ENCODE measurements at places on chromosomes 12 and 14. TPM values are rescaled to one million over a fixed set of nuclear protein-coding genes. Genes with fewer than 3 reads are reported as not detected.

Gene VRTN
- total RNA-seq = not detected

Gene FAM222A
- total RNA-seq = 0.80 TPM

Gene GLT1D1
- total RNA-seq = 0.11 TPM

Gene TOGARAM1
- 15.4 TPM for total RNA-seq

Gene TEX52
- total RNA-seq = not detected

Gene KCNC2
- total RNA-seq = not detected

Gene AVPR1A
- total RNA-seq = 0.05 TPM

Gene KRT2
- 0.29 TPM for total RNA-seq

Gene TMX1
- total RNA-seq = 23.1 TPM

Gene RND1
- 13.5 TPM for total RNA-seq

Gene DAO
- total RNA-seq = not detected

Gene KRT75
- total RNA-seq = not detected

Gene TCL1B
- total RNA-seq = not detected

Gene B3GNT4
- total RNA-seq = 0.54 TPM

- no peak for DNase-seq
Observed at GRCh38 chr12:56998981-56999380, 7.4 kb downstream of the ZBTB39 start.

DNA sequence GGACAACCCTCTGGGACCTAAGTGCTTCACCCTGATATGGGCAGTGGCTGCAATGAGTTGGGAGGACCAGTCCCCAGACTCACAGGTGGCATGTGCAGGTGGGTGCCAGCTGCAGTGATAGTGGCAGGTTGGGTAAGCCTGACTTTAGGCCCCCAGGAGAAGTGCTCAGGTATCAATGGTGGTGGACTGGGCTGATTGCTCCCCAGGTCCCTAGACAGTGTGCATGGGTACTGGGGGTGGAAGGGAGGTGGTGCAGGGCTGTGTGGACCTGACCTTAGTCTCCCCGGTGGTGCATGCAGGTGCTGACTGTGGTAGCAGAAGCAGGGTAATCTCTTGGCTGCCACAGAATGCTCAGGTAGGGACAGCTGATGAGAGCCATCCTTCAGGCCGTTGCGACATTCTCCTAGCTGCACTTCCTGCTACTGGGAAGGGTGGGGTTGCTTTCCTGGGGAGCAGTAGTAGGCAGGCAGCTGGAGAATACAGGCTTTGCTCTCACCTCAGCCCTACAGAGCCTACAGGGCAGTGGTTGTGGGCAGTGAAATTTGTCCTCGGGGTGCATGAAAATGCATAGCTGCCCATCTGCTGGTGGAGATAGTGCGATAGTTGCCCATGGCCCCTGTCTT is 33.3 kb upstream of the CCND2 start:
- no peak for DNase-seq

- DNase-seq = no peak
Observed at GRCh38 chr12:25276199-25276937, 25.6 kb upstream of the KRAS start.

- DNase-seq = no peak
Observed at GRCh38 chr12:12171991-12172511, 94.8 kb downstream of the LRP6 start.

DNA sequence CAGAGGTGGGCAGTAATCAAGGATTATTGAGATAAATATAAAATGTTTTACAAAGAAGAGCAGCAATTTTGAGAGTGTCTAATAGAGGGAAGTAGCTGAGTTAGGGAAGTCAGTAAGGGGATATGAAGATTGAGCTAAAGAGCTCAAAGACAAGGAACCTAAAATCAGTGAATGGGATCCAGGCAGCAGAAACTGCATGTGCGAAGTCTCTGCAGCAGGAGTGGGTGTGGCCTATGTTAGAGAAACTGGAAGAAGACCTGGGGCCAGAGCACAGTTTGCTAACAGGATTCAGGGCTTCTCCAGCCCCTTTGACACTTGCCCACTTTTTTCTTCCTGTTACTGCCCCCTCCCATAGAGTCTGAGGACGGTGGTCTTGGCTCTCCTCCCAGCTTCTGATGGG is 36.3 kb upstream of the PLXNC1 start:
- DNase-seq = no peak

- DNase-seq = no peak
Observed at GRCh38 chr14:36055052-36055378, 121.5 kb downstream of the PTCSC3 start.

DNA sequence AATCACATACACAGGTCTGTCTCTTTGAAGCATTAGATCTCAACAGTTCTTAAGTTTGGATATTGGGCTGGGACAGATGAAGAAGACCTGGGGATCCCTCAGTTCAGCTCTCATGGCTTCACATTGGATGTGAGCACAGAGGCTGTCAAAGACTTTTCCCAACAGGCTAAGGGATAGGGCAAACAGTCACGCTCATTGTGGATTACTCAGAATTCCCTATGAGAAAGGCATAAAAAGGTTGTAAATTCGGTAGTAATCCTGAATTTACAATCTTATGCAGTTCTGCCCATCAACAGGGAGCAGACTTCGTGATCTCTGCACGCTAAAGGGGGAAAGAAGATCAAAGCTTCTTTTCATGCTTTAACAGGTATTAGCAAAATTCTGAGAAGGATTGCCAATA is 448.4 kb downstream of the DAD1 start:
- DNase-seq = no peak

GRCh38 chr12:94965982-94966630 is 37.4 kb downstream of the NDUFA12 start:
- no peak for DNase-seq

GRCh38 chr12:3150931-3151835 is 74.0 kb downstream of the TSPAN9 start:
- no peak for DNase-seq

GRCh38 chr14:100321473-100322137 is 1.5 kb upstream of the SLC25A47 start:
- no peak for DNase-seq

DNA sequence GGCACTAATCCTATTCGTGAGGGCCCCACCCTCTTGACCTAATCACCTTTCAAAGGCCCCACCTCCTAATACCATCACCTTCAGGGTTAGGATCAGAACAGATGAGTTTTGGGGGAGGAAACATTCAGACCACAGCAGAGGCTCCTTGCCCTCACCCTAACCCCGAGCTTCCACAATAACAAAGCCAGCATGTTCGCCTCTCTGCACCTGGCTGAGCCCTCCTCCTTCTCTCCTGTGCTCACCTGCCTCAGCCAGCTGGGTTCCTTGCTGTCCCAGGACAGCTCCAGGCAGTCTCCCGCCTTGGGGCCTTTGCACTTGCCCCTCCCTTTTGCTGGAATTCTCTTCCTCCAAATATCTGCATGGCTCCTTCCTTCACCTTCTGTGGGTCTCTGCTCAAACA is 9.7 kb upstream of the RAN start:
- no peak for DNase-seq

DNA sequence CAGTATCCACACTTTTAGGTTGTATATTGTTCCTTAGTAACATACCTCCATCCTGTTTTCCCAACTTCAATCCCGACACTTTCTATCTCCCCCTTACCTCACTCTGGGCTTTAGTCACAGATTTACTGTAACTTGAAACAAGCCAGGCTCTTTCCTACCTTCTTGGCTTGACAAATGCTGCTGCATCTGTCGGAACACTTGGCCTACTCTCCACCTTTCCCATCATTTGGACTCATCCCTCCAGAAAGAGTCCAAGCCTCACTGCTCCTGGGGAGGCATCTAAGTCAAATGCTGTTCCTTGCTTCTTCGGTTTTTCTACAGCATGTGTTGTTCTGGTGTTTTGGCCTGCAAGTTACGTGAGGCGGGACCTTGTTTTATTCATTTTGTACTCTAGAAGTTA is 142.4 kb downstream of the DACT1 start:
- DNase-seq = no peak

GRCh38 chr12:6355491-6356373 is 13.9 kb upstream of the TNFRSF1A start:
- DNase-seq = no peak

DNA sequence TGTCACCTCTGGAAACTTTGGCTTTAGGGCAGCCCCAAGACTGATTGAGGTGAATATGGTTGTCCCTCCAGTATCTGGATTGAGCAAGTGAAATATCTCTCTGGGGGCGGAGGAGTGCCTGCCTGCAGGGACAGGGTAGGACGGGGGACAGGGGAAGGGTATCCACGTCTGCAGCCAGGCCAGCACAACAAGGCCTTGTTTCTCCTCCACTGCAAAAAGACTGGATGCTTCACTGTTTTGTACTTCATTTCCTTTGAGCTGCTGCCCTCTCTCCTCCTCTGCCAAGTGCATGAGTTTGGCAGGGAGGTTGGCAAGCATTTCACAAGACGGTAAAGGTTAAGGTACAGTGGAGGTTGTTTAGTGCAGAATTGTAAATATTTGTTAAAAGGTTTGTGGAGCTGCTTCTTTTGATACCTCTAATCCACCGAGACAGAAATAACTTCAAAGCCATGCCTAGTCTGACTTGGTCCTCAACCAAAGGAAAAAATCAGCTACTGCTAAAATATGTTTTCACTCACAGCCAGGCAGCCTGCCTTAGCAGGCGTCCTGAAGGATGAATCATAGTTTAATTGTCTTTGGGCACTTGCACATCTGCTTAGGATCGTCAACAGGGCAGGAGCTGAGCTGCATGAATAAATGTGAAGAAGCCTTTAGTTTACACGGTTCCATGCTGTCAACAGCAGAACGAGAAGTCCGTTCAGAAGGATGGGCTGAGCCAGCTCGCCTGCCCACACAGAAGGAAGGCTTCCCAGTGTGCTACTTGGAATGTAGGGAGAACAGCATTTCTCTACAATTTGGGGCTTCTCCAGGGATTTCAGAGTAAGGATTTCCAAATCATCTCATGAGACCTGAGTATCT is 269.7 kb downstream of the TTC6 start:
- no peak for DNase-seq

DNA sequence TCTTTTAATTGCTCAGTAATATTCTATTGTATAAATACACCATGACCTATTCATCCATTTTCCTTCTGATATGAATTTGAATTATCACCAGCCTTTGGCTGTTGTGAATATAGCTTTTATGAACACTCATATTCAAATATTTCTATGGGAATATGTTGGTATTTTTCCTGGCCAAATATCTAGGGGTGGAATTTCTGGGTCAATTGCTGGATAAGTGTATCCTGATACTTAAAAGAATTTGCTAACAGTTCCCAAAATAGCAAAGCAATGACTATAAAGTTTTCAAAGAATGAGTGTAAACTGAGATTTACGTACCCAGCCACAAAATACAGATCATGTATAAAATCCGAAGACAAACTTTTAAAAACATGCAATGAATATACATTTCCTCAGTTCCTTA is 148.7 kb upstream of the CLEC14A start:
- no peak for DNase-seq

GRCh38 chr12:27824126-27824842 is 44.2 kb upstream of the MANSC4 start:
- no peak for DNase-seq

DNA sequence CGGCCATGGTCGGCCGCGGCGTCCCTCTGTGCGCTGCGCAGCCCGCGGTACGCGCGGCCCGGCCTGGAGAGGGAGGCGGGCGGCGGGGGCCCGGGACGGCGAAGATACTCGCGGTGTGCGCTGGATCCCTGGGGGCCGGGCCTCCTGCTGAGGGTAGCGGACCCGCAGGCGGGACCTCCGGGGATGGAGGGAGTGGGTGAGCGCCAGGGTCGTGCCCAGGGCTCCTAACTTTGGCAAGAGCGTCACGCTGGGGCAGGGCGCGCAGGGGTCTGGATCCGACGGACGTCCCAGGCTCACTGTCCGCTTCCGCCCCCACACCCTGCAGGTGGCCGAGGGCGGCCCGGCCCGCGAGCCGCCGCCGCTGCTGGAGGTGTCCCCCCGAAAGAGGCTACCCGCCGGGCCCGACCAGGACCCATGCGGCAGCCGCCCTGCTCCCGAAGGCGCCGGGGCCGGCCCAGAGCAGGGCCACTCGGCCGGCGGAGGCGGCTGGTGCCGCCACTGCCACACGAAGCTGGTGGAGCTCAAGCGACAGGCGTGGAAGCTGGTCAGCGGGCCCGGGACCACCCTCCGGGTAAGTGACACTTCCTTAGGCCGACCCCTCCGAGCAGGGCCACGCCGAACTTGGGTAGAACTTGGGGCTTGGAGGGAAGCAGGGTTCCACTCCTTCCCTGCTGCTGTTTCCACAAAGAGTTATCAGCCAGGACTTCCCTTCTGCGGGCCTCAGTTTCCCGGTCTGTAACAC is 502 bp downstream of the KIF26A start:
- no peak for DNase-seq

GRCh38 chr12:132263061-132263360 is 66.4 kb downstream of the GALNT9 start:
- DNase-seq = no peak

- no peak for DNase-seq
Observed at GRCh38 chr12:53930591-53931255, 7.9 kb upstream of the HOXC13 start.

DNA sequence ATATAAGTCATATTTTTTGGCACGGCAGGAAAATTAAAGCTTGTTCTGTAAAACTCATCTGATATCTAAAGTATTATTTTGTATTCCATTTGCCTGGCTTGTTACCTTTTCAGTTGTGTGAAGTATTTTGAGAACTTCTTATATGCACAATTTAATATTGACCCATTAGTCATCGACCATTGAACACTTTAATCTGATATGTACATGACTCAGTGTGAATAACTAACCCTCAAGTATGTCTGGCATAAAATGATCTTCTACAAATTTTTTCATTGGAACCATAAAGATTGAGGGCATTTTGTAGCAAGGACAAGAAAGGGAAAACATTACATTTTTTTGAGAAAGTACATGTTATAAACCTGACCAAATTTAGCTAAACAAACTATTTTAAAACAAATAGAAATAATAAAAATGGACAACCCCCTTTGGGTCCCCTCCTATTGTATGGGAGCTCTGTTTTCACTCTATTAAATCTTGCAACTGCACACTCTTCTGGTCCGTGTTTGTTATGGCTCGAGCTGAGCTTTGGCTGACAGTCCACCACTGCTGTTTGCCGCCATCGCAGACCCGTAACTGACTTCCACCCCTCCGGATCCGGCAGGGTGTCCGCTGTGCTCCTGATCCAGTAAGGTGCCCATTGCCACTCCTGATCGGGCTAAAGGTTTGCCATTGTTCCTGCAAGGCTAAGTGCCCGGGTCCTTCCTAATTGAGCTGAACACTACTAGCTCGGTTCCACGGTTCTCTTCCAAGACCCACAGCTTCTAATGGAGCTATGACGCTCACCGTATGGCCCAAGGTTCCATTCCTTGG is 118.8 kb downstream of the SLC6A15 start:
- no peak for DNase-seq

DNA sequence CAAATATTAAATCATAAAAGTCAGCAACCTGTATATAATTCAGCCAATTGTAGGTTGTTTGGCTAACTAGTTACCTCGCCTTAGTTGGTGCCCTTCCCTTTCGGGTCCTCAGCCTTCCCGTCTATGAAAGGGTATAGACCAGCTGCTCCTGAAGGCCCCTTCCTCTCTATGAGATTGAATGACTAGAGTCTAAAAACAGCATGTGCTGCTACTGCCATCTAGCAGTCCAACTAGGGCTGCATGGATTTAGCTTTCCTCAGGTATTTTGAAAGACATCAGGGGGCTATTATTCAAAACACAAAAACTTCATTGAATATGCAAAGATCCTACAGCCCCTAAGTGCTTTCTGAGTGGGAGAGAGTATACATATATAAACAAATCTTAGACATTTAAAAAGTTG is 37.0 kb upstream of the TMEM263 start:
- no peak for DNase-seq

GRCh38 chr12:87841935-87842334 is 187.3 kb downstream of the C12orf50 start:
- no peak for DNase-seq

- DNase-seq = no peak
Observed at GRCh38 chr12:88153959-88154358, 11.9 kb downstream of the TMTC3 start.

- DNase-seq = no peak
Observed at GRCh38 chr12:570435-570920, 92.8 kb downstream of the NINJ2 start.

- no peak for DNase-seq
Observed at GRCh38 chr14:59154373-59154772, 34.1 kb upstream of the DAAM1 start.

Data from naive thymus-derived CD4-positive, alpha-beta T cell (primary cell).